ENCODE measurements at places on chromosomes 7 and 10.

DNA sequence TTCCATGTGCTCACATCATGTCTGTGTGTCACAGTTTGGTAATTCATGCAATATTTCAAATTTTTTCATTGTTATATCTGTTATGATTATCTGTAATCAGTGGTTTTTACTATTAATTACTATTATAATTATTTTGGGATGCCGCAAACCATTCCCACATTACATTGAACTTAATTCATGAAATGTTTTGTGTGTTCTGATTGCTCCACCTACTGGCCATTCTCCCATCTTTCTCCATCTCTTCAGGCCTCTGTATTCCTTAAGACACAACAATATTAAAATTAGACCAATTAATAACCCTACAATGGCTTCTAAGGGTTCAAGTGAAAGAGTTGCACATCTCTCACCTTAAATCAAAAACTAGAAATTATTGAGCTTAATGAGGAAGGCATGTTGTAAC lies 398.5 kb downstream of the PCDH15 start:
- no peak for DNase-seq

GRCh38 chr7:18626717-18627116 lies 131.2 kb downstream of the HDAC9 start:
- DNase-seq: no peak

GRCh38 chr7:46393142-46393541 lies 472.1 kb upstream of the IGFBP3 start:
- no peak for DNase-seq

DNA sequence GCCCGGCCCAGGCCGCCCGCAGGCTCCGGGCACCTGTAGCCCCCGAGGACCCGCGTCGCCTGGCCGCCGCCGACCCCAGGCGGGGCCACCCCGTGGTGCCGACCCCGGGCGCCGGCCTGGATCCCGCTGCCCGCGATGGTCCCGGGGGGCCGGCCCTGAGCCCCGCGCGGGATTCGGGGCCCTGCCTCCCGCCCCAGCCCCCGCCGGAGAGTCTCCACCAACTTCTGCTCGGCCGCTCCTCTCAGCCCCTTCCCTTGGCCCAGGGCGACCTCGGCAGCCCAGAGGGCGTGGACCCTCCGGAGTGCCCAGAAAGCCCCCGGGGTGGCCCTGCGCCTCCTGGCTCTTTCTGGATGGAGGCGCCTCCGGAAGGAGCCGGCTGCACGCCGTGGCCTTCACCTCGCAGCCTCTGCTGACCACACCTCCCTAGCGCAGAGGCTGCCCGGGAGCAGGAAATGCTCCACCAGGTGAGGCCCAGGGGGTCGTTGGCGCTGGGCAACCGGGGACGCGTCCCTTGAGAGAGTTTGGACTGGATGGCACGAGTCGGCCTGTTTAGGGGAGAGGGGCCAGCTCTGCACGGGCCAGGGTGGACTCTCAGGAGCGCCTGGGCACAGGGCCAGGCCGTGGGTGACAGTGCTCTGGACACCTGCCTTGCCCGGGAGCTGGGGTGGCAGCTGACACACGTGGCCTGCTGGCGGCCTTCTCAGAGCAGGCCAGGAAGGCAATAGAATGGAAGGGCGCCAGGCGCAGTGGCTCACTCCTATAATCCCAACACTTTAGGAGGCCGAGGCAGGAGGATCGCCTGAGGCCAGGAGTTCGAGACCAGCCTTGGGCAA lies 529 bp downstream of the ZNF853 start:
- no peak for DNase-seq

DNA sequence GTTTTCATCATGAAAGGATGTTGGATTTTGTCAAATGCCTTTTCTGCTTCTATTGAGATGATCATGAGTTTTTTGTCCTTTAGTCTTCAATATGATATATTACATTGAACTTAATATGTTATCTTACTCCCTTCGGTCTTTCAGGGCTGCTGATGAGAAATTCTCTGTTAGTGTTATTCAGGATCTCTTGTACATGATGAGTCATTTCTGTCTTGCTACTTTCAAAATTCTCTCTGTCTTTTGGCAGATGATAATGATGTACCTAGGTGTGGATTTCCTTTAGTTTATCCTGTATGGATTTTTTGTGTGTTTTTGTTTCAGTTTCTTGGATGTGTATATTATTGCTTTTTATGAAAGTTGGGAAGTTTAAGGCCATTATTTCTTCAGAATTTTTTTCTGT lies 320.9 kb upstream of the NPSR1 start:
- no peak for DNase-seq

GRCh38 chr10:118047157-118047719 lies 497 bp upstream of the RAB11FIP2 start:
- no peak for DNase-seq

- no peak for DNase-seq
Observed at GRCh38 chr7:90383861-90384260, 19.4 kb upstream of the CLDN12 start.

GRCh38 chr10:62587011-62587410 lies 212.8 kb downstream of the ZNF365 start:
- DNase-seq: no peak

DNA sequence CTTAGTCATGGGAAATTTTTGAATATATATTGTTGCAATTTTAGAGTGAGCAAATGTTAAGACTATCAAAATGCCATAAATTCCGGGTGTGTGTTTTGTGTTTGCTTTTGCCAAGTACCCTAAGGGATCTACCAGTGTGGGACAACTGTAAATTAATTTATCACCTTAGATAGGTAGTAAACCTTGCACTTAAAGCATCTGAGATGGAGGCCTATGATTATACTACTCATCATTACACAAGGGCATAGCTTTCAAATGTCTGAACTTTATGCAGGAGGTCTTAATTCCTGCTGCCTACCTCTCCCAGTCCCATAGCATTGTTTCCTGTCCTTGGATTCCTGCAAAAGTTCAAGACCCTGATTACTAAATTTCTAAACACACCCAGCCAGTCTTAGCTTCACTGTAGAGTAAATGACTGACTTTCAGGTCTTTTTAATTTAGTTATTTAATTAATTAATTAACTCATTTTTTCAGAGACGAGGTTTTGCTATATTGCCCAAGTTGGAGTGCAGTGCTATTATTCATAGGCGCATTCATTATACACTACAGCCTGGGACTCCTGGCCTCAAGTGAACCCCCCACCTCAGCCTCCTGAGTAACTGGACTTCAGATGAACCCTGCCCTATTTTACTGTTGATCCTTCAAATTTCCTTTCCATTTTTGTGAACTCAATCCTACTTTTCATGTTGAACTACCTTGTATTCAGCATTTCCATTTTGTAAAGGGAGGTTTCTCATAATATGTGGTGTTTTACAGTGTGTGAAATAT lies 47.0 kb downstream of the THSD7A start:
- no peak for DNase-seq

DNA sequence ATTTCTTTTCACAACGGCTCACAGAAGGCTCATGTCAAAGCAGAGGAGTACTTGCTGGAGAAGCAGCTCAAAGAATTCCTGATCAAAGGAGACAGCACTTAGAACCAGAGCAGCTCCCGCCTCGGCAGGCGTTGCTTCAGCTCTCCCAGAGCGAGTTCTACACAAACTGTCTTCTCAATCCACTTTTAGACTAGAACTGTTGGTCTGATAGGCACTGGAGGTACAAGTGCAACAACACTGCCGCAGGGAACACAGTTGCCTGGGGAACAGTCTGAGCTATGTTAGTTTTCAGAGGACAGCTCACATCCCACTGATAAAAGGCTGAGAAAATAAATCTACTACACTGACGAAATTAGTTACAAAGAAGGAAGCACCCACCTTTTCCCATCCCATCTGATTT lies 35.4 kb downstream of the CYTH3 start:
- no peak for DNase-seq

DNA sequence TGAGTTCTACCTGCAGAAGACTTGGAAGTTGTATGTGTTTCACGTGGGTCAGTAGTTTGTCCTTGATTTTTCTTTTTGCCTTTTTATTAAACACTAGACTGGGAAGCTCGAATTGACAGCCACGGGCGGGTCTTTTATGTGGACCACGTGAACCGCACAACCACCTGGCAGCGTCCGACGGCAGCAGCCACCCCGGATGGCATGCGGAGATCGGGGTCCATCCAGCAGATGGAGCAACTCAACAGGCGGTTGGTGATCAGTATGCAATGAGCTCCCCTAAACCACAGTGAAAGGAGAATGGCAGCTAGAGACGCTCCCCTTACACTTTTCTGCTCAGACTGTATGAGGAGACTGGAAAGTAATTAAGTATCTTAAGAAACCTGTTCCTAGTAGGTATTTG lies 126.7 kb upstream of the STK17A start:
- no peak for DNase-seq

GRCh38 chr10:88793712-88794299 lies 8.7 kb upstream of the LIPM start:
- no peak for DNase-seq

GRCh38 chr10:27844223-27844622 lies 98.6 kb upstream of the MKX start:
- DNase-seq: no peak

DNA sequence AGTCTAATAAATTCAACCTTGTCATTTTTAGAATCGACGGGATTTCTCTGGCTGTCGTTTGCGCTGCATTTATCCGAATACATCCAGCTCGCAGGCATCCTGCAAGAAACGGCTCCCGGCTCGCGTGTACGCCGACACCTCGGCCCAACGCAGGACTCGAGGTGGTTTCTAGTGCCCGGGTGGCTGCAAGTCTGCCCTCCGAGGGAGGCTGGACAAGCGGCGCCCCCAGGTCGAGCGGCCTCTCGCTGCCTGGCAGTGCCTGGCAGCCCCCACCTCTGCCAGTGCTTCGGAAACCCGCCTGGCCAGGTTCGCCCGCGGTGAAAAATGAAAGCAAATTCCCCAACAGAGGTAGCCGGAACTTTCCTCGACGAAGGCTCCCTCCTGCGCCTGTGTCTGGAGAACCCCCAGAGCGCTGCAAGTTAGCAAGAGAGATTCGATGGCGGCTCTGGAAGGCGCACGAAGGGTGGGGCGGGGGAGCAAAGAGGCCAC lies 5.7 kb upstream of the ZNF503 start:
- no peak for DNase-seq

GRCh38 chr7:52639981-52640380 lies 395.5 kb upstream of the POM121L12 start:
- DNase-seq: peak; percentile 23

DNA sequence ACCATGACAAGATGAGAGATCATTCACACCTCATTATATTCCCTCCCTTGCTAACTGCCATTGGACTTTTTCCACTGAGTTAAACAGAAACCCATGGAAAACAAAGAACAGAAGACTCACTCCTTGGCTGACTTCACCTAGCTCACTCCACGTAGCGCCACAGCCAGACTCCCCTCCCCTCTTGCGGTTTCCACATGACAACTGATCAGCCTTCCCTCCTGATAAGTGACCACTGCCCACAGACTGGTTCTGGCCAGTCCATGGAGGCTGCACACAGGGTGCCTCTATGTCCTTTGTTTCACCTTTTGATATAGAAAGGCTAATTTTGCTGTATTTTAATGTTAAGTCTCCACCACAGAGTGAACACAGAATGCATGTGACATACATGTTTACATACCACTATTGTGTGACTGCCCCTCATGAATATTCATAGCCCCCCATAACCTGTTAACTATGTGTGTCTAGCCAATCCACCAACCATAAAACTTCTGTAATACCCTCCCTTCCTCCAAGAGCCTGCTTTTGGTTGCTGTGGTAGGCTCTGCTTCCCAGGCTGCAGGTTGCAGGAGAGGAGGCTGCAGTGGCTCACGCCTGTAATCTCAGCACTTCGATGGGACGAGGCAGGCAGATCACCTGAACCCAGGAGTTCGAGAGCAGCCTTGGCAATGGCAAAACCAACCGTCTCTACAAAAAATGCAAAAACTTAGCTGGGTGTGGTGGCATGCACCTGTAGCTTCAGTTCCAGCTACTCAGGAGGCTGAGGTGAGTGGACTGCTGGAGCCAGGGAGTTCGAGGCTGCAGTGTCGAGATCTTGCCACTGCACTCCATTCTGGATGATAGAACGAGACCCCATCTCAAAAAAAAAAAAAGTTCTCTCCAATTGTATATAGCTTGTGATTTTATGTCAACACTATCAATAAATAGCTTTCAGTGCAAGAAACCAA lies 10.0 kb upstream of the IFIT5 start:
- no peak for DNase-seq

DNA sequence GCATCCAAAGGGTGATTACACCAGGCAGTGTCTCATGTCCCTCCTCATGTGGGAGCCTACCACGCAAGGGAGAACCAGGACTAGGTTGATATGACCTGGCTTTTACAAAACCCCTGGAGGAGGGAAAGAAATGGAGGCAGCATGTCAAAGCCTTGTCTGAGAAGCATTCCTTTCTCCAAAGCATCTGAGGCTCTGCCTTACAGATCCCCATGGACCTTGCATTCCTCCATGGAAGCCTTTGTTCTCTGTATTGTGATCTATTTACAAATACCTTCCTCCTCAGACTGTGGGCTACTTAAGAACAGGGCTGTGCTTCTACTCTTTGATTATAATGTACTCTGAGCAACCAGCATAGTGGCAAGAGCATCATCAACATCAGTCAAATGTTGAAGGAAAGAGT lies 197.0 kb downstream of the PLXNA4 start:
- no peak for DNase-seq

DNA sequence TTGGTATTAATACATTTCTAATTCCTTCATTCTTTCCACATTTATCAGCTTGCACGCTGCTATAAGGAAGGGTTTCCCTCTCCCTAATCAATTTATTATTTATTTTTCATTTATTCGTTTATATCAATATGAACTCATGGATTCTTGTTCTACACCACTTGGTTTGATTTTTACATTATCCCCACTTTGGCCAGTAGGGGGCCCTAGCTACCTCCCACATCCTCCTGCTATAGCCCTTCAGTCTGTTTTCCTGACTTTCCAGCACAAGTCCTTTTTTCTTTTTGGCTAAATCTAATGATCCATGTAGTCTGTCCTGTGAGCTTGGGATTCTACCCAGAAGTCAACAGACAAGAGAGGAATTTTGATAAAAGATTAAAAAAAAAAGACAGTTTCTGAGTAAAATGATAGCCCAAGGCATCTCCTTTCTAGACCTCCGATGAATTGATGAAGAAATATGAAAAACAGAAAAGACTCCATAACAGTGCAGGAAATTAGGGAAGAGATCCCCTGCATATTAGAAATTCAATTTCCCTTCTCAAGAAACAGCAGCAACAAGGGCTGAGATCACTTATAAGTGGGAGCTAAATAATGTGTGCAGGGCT lies 47.7 kb downstream of the LYZL2 start:
- DNase-seq: no peak
